Hepatocyte (in vitro differentiated cells): ENCODE measurements at places on chromosomes 2 and 18. TPM values are rescaled to one million over a fixed set of nuclear protein-coding genes. Genes with fewer than 3 reads are reported as not detected.

GRCh38 chr2:157326698-157327097, 1.1 kb upstream of the ERMN start:
- DNase-seq, result no peak

DNA sequence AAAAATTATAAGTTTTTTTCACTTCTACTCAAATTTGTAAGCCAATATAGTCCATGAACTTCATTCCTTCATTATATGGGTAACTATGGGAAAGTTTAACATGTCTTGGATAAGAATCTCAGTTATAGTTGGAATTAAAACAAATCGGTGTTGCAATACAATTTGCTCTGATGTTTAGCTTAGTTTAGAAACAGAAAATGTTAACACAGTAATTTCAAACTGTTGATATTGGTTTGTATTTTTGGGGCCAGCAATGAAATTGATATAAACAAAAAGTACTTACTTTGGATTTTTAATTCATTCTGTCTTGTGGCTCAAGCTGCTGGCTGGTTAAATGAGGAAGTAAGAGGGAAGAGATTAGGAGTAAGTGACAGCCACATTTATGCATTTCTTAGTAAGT, 368.5 kb upstream of the NT5C1B start:
- DNase-seq, result no peak

GRCh38 chr18:68467957-68468356, 247.0 kb downstream of the TMX3 start:
- no peak for DNase-seq

DNA sequence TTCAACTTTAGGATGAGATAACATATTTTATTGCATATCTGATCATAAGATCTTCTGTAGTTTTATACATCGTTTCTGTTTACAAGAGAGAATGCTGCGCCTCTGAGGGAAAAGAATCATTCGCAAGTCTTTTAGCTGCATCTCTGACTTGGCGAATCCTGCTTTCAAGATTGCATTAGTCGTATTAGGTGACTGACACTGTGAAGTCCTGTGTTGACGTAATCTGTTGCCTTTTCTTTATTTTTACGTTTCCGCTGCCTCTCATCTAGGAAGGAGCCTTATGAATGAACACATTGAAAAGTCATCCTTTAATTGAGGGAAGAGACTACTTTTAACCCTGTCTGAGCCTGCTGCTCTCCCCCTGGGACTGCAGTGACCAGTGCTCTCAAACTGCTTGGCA, 101.5 kb downstream of the LDLRAD4 start:
- no peak for DNase-seq

NCKAP5 gene
- 1.8 and 2.2 TPM in 2 replicates for polyA plus RNA-seq
